Activated CD4-positive, alpha-beta T cell treated with anti-CD3 and anti-CD28 coated beads, Interleukin-2, amount 10 ng/mL, durations not matched to agents 7 days and 5 days (primary cell): ENCODE measurements at places on chromosomes 3 and 15. TPM values are rescaled to one million over a fixed set of nuclear protein-coding genes. Genes with fewer than 3 reads are reported as not detected.
A peak's percentile ranks its signal among the peaks of the same experiment; 100 is the strongest.

- no peak for DNase-seq
Measured at GRCh38 chr15:92880796-92881195, 19.3 kb upstream of the CHD2 start.

DNA sequence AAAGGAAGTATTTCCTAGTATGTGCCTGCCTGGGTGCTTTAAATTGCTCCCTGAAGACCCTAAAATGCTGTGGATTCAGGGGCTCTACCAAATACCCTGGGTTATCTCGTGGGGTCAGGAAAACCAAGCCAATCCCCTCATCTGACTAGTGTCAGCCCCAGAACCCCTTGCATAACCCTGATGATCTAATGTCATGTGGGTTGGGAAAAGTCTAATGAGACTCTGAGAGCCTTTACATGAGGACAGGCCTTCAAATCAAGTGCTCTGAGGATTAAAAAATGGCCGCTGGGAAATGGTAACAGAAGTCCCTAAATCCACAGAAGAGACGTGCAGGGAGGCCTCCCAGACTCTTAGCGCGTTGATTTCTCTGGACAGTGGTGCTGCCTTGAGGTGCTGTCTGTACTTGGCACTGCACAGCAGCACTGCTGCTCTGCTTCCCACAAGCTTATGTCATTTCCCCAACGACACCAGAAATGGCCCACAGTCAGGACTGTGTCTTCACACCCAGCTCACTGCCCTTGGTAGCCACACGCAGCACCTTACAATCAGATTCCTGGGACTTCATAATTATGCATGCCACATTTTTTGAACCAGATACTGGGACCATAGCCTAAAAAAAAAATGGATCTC, 16.6 kb downstream of the EIF4E3 start:
- no peak for DNase-seq

- DNase-seq = no peak
Measured at GRCh38 chr15:39456582-39457330, 124.1 kb upstream of the THBS1 start.

DNA sequence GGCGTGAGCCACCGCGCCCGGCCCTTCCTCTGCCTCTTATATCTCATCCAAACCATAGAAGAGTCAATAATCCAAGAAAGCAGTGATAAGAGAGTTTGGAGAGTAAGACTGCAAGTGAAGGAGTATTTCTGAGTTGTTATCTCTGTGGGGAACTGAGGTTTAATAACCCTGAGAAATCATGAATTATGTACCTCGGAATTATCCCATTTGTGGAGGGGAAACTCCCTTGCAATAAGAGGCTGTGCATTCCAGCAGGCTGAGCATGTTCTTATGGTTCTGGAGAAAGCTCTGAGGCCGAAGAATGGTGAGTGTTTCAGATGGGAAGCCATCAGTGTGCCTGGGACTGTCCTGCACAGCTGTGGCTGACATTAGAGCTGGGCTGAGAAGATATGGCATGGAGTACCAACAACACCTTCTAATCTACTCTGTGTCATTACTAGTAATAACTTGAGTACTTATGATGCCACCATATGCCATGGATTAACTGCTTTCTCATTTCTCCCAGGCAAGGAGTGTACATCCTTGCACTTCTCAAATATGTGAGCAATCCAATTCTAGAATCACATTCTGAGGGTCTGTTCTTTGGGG, 31.4 kb upstream of the NOX5 start:
- no peak for DNase-seq

DNA sequence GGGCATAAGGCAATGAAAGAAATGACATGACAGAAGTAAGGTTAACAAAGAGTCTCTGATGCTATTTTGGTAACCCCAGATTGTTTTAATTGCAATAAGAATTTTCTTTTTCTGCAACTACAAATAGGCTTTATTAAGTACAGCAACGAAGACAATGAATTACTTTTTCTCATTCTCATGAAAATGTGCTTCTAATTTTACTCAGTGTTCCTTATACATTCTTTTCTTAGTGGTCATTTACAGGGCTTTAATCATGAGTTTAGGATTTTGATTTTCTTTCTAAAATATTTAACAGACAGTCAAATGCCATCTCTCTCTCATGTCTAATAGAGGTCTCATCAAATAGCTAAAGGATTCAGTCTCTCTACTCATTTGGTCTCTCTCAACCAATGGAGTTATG, 452.1 kb downstream of the RAP2B start:
- no peak for DNase-seq

DNA sequence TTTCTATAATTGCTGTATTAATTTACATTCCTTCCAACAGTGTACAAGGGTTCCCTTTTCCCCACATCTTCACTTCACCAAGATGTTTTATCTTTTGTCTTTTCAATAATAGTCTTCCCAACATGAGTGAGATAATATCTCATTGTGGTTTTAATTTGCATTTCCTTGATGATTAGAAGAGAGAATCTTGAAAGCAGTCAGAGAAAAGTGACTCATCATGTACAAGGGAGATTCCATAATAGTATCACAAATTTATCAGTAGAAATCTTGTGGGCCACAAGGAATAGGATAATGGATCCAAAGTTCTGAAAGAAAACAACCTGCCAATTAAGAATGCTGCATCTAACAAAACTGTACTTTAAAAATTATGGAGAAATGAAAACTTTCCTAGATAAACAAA, 189.3 kb downstream of the NECTIN3 start:
- DNase-seq = no peak

DNA sequence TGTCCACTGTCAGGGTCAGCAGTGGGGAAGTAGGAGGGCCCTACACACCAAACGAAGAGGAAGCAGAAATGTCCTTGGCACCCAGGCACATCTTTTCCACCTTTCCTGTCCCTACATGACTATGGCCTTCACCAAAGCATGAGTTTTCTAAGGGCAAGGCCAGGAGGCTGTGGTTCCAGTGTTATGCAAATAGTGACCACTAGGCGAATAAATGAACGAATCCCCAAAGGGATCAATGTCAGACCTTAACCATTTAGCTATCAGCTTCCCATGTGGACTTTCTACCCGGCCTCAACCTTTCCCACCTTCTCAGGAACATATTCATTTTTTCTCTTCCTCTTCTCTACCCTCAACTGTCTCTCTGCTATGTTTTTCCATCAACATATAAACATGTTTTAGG, 63.1 kb downstream of the NTRK3 start:
- no peak for DNase-seq

GRCh38 chr15:39692356-39693327, 90.0 kb downstream of the FSIP1 start:
- no peak for DNase-seq

- DNase-seq = no peak
Measured at GRCh38 chr3:127914584-127914983, 448 bp upstream of the KBTBD12 start.

GRCh38 chr3:23952646-23953045, 7.6 kb downstream of the NR1D2 start:
- no peak for DNase-seq

DNA sequence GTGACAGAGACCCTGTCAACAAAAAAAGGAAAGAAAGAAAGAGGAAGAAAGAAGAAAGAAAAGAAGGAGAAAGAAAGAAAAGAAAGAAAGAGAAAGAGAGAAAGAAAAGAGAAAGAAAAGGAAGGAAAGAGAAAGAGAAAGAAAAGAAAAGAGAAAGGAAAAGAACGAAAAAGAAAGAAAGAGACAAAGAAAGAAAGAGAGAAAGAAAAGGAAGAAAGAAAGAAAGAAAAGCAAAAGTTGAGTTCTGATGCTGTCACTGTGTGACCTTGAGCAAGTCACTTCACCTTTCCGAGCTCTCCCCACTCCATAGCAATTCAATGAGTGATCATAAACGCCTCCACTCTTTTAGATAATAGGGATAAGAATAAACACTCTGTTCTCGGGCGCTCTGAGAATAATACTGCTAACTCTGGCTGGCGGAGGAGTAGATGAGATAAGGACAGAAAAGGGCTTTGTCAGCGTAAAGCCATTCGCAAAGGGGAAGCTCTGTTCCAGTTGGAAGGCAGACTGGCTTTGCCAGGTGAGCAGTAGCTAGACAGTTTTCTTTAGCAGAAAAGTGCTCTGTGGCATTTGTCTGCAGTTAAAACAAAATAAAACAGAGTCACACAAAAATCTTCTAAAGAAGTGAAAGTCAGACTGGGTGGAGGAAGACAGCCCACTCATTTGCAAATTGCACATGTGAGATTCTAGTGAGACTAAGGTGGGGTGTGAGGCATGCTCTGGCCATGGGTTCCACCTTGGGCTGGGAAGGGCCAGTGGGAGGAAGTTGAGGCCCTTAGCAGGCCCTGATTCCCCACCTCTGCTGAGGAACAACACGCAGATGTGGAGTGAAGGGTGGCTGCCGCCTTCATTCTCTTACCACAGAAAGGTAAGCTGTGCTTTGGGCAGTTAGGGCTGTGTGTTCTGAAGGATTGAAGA, 9.6 kb upstream of the FLNB start:
- peak; percentile 14 for DNase-seq

- no peak for DNase-seq
Measured at GRCh38 chr3:3689601-3690375, 109.4 kb upstream of the LRRN1 start.

GRCh38 chr3:194604837-194605236, 28.4 kb downstream of the TMEM44 start:
- no peak for DNase-seq

- no peak for DNase-seq
Measured at GRCh38 chr3:110881069-110881468, 190.5 kb upstream of the NECTIN3 start.

- no peak for DNase-seq
Measured at GRCh38 chr3:109774108-109774507, 436.8 kb upstream of the DPPA4 start.

GRCh38 chr15:85312929-85313331, 67.5 kb upstream of the AKAP13 start:
- no peak for DNase-seq

GRCh38 chr3:185517387-185518130, 18.7 kb upstream of the TMEM41A start:
- DNase-seq = no peak

- DNase-seq = no peak
Measured at GRCh38 chr15:37099319-37100108, 835 bp downstream of the MEIS2 start.

DNA sequence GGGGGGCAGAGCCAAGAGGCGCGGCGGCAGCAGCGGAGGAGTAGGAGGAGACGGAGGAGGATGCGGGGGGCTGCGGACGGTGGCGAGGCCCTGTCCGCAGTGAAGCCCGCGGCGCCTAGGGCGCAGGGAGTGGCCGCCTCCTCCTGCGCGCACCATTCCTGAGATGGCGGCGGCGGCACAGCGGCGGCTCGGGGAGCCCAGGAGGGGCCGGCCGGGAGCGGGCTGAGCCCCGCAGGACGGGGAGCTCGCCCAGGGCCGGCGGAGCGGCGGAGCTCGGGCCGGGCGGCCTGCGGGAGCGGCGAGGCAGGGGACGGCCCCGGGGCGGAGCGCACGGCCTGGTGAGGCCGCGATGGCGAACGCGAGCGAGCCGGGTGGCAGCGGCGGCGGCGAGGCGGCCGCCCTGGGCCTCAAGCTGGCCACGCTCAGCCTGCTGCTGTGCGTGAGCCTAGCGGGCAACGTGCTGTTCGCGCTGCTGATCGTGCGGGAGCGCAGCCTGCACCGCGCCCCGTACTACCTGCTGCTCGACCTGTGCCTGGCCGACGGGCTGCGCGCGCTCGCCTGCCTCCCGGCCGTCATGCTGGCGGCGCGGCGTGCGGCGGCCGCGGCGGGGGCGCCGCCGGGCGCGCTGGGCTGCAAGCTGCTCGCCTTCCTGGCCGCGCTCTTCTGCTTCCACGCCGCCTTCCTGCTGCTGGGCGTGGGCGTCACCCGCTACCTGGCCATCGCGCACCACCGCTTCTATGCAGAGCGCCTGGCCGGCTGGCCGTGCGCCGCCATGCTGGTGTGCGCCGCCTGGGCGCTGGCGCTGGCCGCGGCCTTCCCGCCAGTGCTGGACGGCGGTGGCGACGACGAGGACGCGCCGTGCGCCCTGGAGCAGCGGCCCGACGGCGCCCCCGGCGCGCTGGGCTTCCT, at the start of gene GPR27:
GPR27 (plus strand) TSS at position 155 of the 909 bp plus-strand sequence; CDS start at position 350, 195 bp downstream.
- DNase-seq = no peak

GRCh38 chr3:48077815-48078214, 61.6 kb upstream of the MAP4 start:
- no peak for DNase-seq

DNA sequence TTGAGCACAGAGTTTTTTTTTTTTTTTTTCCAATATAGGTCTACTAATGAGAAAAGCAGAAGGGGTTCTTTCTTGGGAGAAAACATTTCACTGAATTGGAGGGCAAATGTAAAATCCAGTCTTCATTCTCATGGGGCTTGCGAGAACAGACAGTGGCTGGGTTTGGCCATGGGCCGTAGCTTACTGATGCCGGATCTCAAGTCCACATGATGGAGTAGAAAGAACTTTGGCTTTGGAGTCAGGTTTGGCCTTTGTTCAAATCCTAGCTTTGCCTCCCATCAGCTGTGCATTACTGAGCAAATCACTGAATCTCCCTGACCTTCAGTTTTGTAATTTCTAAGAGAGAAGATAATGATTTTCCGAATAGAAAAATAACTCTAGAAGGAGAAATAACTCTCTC, 59.7 kb downstream of the LMCD1 start:
- DNase-seq = no peak

GRCh38 chr3:120770891-120771290, 28.3 kb downstream of the GTF2E1 start:
- DNase-seq = no peak

DNA sequence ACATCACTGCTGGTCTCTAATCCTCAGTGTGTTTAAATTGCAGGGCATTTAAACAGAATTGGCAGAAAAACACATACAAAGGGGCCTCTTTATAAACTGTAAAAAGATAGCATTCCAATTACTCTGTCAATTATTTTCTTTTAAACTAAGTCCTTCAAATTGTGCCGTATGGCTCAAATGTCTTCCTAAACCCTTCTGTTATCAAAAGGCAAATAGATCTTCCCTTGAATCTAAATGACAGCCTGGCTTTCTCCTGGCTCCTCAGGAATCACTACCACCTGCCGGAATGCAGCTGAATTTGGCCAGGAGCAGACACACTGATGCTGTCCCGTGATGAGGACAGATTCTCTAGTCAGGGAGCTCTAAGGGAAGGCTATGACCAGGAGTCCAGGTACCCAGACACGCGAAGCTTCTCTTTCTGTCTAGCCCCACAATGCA, 85.6 kb downstream of the IGF2BP2 start:
- no peak for DNase-seq

Gene FEZF2
- not detected for total RNA-seq

Gene DNAJA4
- total RNA-seq = 31.2 TPM

Gene IL1RAP
- 8.2 TPM for total RNA-seq

Gene PLA2G4F
- total RNA-seq = not detected

Gene VPS8
- 69.3 TPM for total RNA-seq

Gene CYP1A1
- total RNA-seq = 2.2 TPM

Gene CCNDBP1
- total RNA-seq = 72.5 TPM

Gene HYAL1
- not detected for total RNA-seq

Gene MRAS
- total RNA-seq = not detected

Gene OSBPL10
- 0.89 TPM for total RNA-seq

Gene SIDT1
- 31.6 TPM for total RNA-seq

Gene SMCO1
- total RNA-seq = not detected
